ENCODE measurements at places on chromosomes 6 and 20.

- no peak for DNase-seq
Observed at GRCh38 chr6:5238336-5238735, 22.4 kb downstream of the LYRM4 start.

DNA sequence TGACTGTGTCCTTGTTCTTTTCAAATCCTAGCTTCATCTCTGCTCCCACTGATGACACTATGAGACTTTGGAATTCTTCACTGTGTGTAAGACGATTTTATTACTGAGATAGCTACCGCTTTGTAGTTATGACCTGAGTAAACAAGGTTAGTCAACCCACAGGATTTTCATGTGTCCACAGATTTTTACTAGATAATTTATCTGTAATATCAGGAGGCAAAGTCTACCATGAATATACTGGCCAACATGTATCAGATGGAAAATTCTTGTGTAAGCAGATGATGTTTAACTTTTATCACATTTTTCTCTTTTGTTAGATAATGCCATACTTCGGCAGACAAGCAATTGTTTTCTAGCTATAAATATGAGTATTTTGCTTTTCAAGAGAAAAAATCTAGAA, 119.8 kb downstream of the SGK1 start:
- no peak for DNase-seq

DNA sequence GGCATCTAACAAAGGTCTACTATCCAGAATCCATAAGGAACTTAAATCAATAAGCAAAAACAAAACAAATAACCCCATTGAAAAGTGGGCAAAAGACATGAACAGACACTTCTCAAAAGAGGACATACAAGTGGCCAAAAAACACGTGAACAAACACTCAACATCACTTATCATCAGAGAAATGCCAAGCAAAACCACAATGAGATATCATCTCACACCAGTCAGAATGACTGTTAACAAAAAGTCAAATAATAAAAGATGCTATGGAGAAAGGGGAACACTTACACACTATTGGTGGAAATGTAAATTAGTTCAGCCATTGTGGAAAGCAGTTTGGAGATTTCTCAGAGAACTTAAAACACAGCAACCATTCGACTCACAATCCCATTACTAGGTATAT, 19.4 kb upstream of the VNN1 start:
- DNase-seq: no peak

- no peak for DNase-seq
Observed at GRCh38 chr6:17869753-17870050, 117.7 kb downstream of the KIF13A start.

DNA sequence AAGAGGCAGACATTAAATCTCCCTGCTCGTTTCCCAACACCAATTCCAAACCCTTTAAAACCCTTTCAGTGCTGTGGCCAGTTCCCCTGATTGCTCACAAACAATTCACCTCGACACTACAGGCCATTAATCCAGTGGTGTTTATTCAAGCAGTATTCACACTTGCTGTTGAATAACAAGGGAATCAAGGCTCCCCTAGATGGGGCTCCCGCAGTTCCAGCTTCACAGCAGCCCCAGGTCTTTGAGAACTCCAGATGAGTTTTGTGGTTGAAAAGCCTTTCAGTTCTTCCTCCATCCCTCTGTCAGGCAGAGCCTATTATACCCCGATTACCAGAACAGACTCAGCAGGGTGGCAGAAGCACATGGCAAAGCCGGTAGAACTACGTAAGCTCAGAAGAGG, 36.2 kb downstream of the JAG1 start:
- DNase-seq: no peak

DNA sequence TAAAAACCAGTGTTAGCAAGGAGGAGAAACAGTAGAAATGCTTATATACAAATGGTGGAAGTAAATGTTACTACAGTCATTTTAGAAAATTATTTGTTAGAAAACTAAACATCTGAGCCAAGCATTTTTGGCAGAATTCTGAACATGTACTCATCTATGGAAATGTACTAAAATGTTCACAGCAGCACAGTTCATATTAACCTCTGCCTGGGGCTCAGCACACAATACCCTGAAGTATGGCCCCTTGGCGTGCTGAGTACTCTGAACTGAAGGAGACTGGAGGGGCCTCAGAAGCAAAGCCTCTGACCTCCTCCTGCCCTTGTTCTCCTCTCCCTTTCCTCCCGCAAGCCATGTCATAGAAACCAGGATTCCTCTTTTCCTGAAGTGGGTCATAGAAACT, 66.2 kb upstream of the RALGAPA2 start:
- DNase-seq: no peak

DNA sequence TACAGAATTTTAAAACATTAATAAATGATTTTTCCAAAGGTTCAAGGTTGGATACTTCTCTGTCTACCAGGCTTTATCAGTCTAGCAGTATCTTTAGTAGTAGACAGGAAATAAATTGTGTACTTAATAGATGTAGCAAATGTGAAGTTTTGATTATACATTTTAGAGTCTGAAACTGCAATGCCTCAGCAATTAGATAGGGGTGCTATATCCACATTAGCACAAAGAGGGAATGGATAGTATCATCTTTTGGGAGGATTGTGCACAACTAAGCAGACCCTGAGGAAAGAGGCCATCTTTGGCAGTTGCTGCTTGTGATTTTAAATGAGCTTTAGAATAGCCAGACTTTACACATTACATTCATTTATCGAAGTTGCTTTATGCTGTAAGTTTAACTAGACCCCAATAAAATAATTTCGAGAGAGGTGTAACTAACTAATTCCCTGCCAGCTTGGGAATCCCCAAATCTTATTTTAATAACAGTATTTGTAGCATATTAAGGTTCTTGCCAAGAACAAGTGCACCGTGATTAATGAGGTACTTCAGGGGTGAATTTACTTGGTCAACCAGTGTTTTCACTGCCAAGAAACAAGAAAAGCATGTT, 2.8 kb downstream of the KCNQ5 start:
- no peak for DNase-seq

DNA sequence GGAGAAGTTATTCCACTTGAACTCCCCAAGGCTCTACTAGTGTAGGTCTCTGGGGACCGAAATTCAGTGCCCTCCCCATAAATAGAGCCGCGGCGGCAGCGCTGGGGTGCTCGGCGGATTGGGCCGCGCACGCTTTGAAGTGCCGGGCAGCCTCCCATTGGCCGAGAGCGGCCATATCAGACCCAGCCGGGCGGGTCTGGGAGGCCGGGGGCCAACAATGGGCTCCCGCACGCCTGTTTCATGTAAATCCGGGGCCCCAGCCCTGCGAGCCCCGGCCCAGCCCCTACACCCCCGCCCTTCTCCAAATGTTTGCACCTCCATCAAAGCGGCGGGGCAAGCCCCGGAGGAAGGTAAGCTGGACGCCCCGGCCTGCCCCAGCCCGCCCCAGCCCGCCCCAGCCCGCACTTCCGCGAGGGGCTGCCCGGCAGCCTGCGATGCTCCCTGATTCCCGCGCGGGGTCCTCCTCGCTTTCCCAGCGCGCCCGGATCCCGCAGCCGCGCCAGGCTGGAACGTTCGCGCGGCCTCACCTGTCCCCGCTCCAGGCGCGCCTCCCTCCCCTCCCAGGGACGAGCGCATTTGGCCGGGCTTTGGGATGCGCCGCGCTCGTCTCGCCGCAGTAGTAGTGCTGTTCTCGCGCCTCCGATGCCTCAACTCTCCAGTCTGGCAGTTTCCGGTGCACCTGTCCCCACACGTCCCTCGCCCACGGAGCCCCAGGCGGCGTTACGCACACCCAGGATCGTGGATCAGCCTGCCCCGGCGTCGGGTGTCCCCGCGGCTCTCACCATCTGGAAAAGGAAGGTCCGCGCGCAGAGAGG, at the start of gene TBXT:
Gene TBXT, minus strand, starts transcription at position 51 of the 815 bp plus-strand sequence. CDS start 260 bp downstream, outside the sequence.
- peak; percentile 19 for DNase-seq

DNA sequence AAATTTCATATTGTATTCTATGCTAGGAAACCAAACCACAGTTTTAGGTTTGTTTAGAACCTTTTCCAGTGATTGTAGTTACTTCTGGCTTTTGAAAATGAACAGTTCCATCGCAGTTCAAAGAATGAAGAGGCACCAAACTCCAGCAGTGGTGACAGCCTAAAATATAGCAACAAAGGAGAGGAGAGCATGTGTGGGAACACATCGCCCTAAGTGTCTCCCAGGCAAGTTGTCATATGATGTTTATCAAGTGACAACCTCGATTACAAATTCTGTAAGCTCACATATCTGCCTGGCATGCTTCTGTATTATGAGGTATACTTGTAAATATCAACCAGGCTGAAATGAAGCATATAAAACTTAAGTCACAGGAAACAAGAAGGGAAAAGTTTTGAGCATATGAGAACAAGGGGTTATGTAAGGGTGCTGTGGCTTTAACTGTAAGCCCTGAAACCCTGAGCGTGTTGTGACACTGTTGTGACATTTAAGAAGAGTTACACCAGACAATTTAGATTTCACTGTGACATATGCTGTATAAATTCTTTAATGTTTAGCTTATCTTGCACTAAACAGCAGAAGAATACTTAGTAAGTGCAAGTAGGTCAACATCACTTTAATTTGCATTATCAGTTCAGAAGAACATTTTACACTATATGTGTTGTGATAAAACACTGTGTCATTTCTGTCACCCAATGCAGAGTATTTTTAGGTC, 29.1 kb upstream of the FBXL4 start:
- DNase-seq: no peak

DNA sequence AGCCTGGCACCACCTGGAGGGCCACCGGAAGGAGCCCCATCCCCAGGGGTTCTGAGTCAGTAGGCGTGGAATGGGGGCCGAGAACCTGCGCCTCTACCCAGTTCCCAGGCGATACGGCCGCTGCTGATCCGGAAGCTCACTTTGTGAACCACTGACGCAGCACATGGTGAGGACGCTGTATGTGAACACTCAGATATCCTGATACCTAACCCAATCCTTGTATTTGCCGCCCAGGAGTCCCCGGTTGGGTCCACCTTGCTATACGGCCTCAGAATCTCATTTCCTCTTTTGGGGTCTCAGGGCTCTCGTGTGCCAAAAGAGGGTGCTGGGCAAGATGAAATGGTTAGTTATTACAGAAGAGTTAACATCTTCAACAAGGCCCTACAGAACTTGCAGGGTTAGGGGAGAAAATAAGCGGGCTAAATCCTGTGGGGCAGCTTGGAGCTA, 604 bp upstream of the RAB5IF start:
- peak; percentile 64 for DNase-seq

- DNase-seq: no peak
Observed at GRCh38 chr6:23775127-23775526, 350.9 kb upstream of the NRSN1 start.

- peak; percentile 20 for DNase-seq
Observed at GRCh38 chr6:154951345-154952200, 43.5 kb upstream of the TIAM2 start.

- DNase-seq: no peak
Observed at GRCh38 chr6:32837651-32838113, 857 bp downstream of the TAP2 start.

- no peak for DNase-seq
Observed at GRCh38 chr20:8431538-8432434, 299.7 kb downstream of the PLCB1 start.

DNA sequence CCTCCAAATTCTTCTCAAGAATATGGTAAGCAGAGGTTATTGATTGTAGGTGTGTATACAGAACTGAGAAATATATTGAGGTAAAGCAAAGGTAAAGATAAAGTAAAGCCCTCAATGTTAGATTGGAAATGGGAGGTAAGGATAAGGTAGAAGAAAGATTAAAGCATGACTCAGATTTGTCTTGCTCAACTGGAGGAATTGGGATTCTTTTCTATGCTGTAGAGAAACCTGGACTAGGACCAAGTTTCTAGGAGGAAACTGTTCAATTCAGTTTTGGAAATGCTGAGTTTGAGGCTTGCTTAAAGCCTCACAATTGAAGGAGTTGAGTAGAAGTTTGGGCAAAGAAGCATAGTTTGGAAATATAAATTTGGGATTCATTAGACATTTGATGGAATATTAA, 634.0 kb upstream of the PTCHD4 start:
- no peak for DNase-seq

DNA sequence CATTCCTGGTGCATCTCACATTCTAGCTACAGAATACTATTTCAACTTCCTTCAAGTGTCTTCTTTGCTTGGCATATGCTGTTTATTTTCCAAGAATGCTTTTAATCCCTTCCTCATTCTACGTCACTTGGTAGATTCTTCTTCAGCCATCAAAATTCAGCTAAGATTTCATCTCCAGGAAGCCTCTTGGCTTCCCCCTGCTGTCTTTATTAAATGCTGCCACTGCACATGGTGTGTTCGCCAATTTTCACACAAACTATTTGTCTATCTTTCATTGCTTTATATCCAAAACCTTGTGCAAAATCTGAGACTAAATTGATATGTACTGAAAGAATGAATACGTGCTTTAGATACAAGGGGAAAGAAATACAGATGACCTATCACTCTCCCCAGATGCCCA, 253.0 kb downstream of the RFPL4B start:
- DNase-seq: no peak

- no peak for DNase-seq
Observed at GRCh38 chr6:67219346-67219745, 1415.7 kb upstream of the ADGRB3 start.

GRCh38 chr6:150881911-150882481, 16.5 kb downstream of the MTHFD1L start:
- no peak for DNase-seq

GRCh38 chr6:137678451-137678850, 184.3 kb upstream of the OLIG3 start:
- no peak for DNase-seq

GRCh38 chr6:166494757-166495486, 91.6 kb downstream of the RAMACL start:
- peak; percentile 20 for DNase-seq

DNA sequence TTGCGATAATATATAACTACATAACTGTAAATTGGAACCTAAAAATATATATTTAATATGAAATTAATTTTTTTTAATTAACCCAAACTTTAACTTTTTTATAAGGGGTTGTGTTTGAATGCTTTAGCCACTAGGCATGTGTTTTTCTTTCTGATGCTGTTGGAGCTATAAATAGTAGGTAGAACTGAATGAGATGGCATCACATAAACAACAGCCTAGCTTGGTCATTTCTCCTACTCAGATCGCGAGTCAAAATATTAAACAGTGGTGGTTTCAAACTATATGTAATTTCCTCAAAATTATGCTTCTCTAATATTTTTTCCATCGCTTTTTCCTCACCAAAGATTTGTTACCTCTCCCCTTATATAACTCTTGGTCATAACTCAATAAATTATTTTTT, 243.2 kb downstream of the ARID1B start:
- no peak for DNase-seq

DNA sequence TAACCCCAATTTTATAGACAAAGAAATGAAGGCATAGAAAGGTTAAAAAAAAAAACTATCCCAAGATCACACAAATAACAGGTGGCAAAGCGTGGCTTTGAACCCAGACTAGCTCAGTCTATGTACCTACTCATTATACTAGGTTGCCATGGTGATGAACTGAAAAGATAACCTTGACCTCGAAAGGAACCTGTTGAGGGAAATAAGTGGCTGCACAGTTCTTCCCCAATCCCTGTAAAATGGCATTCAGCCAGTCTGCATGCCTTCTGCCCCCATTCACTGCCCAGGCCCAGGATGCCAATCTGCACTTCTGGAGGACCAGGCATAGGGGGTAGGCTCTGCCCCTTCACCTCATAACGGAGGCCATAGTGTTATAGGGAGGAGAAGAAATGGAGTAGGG, 295.2 kb downstream of the PTPRT start:
- no peak for DNase-seq

GRCh38 chr20:61027218-61027617, 224.8 kb upstream of the CDH4 start:
- no peak for DNase-seq

- DNase-seq: no peak
Observed at GRCh38 chr6:125674230-125674629, 75.2 kb upstream of the HEY2 start.

Data from CD4-positive, alpha-beta T cell treated with Interleukin-17A for 4 hours (primary cell).